CD4-positive, alpha-beta T cell treated with Interferon gamma for 1 hour (primary cell): ENCODE measurements at places on chromosomes 13 and 19.

GRCh38 chr13:111953546-111954178, 113.3 kb upstream of the SOX1 start:
- DNase-seq: no peak

- no peak for DNase-seq
Measured at GRCh38 chr13:52600666-52601065, 41.6 kb upstream of the HNRNPA1L2 start.

DNA sequence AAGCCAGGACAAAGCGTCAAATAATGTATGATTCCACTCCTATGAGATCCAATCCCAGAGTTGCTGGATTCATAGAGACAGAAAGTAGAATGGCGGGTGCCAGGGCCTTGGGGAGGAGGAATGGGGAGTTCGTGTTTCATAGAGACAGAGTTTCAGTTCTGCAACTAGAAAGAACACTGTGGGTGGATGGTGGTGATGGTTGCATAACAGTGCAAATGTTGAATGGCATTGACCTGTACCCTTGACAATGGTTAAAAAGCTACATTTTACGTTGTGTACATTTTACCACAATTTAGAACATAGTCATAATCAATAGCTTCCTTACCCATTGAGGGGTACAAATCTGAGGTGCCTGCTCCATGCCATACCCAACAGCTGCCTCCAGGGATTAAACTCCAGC, 33.4 kb downstream of the MBD3L2B start:
- no peak for DNase-seq

DNA sequence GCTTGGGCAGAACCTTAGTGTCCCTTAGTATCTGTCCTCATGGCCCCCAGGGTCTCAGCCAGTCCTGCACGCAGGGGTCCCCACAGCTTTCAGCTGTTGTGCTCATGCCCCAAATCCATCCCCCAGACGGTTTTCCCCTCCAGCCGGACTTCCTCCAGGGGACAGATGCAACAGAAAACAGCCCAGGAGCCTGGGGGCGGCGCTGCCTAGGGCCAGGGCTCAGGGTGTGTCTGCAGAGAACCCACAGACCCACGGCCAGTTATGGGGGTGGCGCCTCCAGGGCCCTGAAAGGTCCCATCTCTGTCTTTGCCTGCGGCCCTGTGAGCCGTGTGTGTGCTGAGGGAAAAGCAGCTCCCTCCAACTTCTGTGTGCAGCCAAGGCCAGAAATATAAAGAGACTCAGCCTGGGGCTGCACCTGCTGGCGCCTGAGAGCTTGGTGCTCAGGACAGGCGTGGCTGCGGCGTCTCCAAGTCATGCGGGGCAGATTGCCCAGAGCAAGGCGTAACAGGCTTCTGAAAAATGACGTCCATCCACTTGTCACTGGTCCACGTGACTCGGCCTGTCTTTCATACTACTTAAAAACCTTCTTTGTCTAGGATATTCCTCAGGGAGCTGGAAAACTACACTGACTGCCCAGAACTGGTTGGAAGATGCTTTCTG, 22.1 kb upstream of the F7 start:
- DNase-seq: no peak

DNA sequence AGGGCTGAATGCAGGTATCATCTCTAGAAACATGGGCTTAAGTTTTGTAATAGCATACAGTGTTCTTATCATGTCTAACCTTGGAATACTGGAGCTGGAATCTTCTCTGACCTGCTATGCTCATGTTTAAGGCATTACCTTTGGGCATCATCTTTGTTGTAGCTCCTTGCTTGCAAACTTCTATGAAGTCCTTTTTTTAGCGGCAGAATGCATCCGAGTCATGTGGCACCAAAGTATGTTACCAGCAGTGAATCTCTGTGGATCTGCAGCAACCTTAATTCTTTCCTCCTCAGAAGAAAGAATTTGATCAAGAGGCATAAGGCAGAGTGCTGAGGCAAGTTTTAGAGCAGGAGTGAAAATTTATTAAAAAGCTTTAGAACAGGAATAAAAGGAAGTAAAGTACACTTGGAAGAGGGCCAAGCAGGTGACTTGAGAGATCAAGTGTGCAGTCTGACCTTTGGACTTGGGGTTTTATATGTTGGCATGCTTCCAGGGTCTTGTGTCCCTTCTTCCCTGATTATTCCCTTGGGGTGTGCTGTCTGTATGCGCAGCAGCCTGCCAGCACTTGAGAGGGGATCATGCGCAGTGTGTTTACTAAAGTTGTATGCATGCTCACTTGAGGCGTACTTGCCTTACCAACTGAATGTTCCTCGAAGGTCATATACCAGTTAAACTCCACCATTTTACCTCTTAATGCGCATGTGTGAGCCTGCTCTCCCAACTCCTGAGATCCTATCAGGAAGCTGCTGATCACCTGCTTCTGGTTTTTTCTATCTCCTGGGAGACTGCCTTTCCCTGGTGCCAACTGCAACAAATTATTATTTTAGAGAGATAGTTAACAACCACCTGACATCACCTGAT, 115.5 kb downstream of the LACC1 start:
- DNase-seq: no peak

GRCh38 chr19:47560999-47561398, 11.9 kb downstream of the ZNF541 start:
- no peak for DNase-seq

DNA sequence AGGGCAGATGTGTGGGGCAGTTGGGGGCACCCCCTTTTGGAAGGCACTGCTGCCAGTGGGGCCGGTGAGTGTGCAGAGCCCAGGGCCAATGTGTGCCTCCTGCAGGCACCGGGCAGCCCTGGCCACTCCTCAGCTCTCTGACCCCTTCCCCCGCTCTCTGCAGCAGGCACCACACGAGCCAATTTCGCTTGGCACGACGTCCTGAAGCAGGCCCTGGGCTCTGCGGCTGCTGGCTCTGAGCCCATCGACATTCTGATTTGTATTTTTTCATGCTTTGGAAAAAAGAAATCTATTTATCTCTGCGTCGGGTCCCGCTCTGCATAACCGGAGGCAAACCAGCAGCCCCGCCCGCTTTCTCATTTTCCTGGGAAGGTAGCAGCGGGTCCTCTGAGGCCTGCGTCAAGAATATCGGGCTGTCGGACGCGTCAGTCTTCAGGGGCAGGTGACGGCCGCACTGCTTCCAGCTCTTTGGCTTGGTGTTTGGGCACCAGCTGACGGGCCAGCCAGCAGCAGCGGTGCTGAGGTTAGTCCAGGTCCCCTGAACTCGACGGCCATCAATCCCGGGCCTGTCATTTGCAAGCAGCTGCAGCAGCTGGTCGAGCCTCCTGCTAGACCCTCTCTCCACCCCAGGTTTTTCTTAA, 134.3 kb downstream of the KDM4B start:
- DNase-seq: no peak

GRCh38 chr19:23981863-23982262, 67.2 kb downstream of the ZNF726 start:
- no peak for DNase-seq

GRCh38 chr19:52695996-52696395, 38.8 kb downstream of the ZNF611 start:
- DNase-seq: no peak

DNA sequence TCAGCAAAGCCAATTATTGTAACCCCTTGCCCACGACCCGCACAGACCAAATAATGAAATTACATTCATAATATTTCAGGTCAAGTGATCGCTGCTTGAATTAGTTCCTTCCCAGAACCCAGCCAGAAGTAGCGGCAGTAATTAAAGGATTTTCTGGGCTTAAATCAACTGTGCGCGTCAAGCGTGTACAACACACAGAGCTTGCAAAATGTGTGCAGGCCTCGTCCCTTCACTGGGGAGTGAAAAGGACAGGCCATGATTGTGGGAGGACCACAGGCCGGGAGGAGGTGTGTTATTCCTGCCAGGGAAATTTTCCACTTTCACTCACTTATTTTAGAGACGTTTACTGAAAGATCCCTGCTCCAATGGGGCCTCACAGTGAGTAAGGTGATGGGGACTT, 84.9 kb downstream of the CHST8 start:
- DNase-seq: no peak

DNA sequence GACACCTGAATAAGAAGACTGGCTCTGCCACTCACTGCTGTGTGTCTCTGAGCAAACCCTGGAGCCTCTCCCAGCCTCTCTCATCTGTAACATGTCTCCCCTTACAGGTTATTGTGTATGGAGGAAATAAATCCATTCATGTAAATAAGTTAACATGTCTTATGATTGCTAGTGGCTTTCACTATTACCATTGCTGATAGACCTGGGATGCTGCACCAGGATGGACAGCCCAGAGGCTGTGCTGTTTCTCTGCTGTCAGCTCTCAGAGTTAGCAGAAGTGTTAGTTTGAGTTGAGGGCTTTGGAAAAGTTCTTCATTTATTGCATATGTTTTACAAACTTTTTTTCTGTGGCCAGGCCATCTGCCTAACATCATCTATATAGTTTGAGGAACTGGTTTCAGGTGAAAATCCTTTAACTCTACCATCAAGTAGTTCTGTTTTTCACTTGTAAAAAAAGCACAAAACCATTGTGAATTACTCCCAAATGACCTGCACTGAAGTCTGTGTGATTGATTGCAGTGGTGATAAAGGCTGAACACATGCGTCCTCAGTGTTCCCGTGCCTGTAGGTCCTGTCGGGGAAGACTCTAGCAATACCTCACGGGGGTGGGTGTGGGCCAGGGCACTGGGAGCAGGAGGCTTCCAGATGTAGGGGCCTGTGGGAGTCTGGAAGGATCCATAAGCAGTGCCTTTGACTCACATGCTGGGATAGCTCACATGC, 24.6 kb downstream of the MPHOSPH8 start:
- DNase-seq: no peak

DNA sequence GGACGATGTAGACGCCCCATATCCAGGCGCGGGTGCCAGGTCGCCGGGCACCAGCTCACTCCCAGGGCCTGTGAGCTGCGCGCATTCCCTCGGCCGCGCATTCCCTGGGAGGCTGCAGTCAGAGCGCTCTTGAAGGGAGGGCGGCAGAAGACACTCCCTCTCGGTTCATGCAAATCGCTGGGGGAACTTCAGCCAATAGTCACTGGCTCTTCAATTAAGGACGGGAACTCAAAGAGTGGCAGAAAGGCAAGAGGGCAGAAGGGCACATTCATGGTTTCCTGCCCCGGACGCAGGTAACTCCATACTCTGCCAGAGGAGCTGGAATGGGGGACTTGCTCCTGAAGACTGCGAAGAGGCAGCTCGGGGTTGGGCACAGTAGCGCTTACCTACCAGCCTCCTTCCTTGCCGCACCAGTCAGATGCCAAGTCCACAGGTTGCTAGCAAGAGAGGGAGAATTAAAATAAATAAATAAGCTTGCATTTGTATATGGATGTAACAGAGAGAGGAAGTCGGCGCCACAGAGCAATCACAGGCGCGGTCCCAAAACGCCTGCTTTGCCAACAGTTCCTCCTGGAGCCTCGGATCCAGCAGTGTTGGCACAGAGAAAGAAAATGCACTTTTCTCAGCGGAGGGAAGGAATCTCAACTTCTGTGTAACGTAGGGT, 459 bp downstream of the PCDH20 start:
- DNase-seq: no peak

DNA sequence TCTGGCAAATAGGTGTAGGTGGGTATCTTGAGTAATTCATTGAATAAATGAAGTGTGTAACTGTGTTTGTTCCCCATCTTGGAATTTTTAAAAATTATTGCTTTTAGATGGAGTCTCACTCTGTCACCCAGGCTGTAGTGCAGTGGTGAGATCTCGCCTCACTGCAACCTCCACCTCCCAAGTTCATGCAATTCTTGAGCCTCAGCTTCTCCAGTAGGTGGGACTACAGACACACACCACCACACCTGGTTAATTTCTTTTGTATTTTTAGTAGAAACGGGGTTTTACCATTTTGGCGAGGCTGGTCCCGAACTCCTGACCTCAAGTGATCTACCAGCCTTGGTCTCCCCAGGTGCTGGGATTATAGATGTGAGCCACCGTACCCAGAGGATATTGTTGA, 7.9 kb upstream of the CYP2A6 start:
- no peak for DNase-seq

- DNase-seq: no peak
Measured at GRCh38 chr13:59269476-59269875, 894.3 kb downstream of the DIAPH3 start.

DNA sequence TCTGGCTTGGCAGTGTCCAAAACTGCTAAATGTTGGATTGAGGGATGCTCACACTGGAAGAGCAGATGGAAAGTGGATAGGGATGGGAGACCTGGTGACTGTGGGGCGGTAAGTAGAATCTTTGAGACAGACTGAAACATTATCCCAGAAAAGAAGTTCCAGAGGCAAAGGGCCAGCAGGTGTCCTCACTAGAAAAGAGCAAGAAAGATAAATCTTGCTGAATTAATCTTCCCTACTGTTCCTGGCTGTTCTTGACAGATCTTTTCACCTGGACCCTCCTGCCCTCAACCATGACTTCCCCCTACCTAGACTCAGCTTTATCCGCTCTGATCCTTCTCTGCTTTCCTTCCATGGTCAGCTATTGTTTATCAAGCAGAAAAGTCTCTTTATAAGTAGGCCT, 35.0 kb upstream of the FRY start:
- DNase-seq: no peak

DNA sequence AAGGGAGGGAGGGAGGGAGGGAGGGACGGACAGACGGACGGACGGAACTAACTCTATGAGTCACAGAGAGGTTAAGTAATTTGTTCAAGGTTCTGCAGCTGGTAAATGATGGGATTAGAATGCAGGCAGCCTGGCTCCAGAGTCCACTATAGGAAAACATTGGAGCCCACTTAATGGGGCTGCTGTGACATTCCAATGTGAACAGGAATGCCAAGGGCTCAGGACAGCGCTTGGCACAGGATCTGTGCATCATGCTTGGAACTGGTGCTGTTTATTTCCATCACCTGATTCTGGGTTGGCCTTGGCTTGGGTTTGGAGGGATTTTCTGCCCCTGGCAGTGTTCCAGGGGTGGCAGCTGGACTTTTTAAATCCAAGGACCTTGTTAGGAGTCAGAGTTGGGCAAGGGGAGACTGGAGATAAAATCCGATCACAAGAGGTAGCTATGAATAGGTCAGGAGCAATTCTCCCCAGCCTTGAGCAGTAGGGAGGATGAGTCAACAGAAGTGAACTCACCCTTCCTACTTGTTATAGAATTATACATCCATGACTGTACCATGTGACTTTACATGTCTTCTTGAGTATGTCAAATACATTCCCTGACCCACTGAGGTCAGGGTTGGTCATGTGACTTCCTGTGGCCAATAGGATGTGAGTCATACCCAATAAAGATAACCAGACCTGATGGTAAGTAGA, 7.8 kb upstream of the HIF3A start:
- DNase-seq: no peak
